ENCODE measurements at places on chromosomes 7 and 10.

- DNase-seq: no peak
These were observed 63.8 kb downstream of the REEP3 start for GRCh38 chr10:63585041-63585440.

GRCh38 chr7:98192781-98193457 is 18.3 kb upstream of the BHLHA15 start:
- no peak for DNase-seq

- DNase-seq: no peak
These were observed 157.1 kb downstream of the ETV1 start for GRCh38 chr7:13832346-13832745.

DNA sequence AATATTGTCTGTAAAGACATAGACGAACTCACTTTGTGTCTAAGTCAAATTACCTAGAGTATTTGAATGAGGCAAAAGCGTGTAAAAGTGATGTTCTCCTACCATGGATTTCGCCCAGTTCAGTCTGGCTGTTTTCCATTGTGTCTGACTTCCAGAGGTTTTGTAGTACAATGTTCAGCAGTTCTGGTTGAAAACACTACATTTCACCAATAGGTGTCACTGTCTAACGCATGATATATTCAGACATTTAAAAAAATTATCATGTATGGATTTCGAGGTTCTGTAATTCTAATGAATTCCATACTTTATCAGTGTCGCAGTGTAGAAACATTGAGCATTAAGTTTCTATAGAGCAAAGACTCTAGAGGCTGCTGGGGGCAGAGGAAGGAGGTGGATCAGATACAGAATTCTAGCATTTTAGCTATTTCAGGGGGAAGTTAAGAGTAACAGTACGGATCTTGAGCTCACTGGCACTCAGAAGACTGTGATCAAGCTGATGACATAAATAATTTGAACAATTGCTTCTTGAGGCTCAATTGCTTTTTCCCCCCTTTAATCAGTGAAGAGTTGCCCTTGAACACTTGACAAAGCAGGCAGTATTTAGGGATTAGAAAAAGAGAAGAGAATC is 196.9 kb upstream of the RHOBTB1 start:
- DNase-seq: peak; percentile 86

DNA sequence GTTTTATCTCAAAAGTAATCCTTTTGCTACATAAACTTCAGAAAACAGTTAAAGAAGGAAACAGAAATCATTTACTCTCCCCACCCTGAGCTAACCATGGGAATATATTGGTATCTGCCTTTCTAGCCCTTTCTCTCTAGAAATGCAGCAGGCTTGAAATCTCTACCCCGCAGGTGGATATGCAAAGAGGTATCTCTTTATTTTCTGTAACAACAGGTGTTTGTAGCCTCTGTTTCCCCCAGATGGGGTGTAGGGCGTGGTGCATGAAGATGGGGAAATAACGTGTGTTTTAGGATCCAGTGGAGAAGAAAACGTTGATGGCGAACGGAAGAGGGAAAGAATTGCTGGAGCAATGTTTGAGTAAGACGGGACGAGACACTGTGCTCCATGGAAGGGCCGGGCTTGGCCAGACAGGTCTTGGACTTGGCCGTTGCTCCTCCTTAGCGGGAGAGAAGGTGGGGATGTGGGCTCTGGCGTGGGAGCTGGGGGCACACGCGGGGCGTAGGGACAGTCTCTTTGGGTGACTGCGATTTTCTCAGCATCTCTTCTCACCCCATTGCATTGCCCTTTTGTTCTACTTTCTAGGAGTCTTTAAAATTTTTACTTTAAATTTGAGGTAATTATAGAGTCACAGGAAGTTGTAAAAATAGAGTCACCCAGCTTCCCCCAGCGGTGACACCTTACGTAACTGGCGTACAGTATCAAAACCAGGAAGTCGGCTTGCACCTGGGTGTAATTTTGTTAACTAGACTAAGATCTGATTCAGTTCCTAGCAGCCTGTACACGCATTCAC is 82.9 kb downstream of the ELFN1 start:
- no peak for DNase-seq

- DNase-seq: peak; percentile 2
These were observed 15.6 kb downstream of the SHH start for GRCh38 chr7:155796381-155797261.

Measured in OCI-M1 (cell line).